ENCODE measurements at places on chromosomes 3 and 15. TPM values are rescaled to one million over a fixed set of nuclear protein-coding genes. Genes with fewer than 3 reads are reported as not detected.

MFAP1 gene
- total RNA-seq: 29.3 TPM

- no peak for DNase-seq
Measured at GRCh38 chr3:37997791-37998370, 7.3 kb downstream of the VILL start.

DNA sequence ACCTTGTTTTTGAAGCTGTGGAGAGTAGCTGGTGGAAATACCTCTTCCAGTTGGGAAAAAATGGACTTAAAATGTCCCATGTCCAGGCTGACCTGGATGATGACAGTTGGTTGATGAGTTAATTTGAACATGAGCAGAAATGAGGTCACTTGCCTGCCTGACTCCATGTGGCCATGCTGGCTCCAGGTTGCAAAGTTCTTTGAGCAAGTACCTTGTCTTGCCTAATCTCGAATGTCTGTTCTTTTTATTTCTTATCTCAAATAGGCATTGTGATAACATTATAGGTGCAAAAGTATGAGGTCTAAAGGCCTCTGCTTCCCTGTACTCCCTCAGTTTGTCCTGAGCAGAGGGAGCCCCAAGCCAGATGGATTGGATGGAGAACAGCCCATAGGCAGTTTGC, 9.0 kb downstream of the MAPKBP1 start:
- DNase-seq: no peak

GRCh38 chr3:89740881-89741177, 633.4 kb downstream of the EPHA3 start:
- no peak for DNase-seq

GRCh38 chr3:158810823-158811724, 9.2 kb downstream of the MFSD1 start:
- no peak for DNase-seq

ACSBG1 gene
- not detected for total RNA-seq

SSUH2 gene
- total RNA-seq: 0.44 TPM
